ENCODE measurements at places on chromosomes 1 and 21.

GRCh38 chr1:116686723-116687352, 19.3 kb upstream of the IGSF3 start:
- no peak for DNase-seq

GRCh38 chr1:205922806-205923205, 20.4 kb downstream of the SLC26A9 start:
- no peak for DNase-seq

- DNase-seq: no peak
These were observed 8.0 kb downstream of the MACF1 start for GRCh38 chr1:39212499-39212898.

DNA sequence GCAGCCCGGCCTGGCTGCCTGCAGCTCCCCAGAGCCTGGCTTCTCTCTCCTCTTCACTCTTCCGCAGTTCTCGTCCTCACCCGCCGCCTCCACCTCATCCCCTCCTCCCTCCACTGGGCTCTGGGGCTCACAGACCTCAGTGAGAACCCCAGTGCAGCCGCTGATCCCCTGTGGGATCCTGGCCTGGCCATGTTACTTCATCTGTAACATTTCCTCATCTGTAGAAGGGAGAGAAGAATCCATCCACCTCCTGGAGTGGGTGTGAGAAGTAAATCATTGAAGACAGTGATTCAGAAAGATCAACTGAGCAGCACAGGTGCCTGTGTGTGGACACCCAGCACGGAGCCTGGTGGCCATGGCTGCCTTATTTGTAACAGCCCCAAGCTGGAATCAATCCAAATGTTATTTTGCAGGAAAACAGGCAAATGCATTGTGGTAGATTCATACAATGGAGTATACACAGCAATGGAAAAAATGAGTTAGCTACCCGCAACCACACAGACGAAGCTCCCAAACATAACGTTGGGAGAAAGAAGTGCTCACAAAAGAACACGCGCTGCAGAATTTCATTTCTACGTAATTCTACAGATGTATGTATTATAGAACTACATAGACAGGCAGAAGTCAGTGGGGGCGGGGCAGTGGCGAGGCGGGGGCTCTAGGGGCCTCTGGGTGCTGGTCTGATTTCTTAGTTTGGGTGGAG, 8.7 kb downstream of the LAPTM5 start:
- no peak for DNase-seq

- no peak for DNase-seq
These were observed 55.0 kb downstream of the COL24A1 start for GRCh38 chr1:86101616-86102015.

- DNase-seq: no peak
These were observed 67.4 kb upstream of the PLA2G4A start for GRCh38 chr1:186761358-186761757.

- DNase-seq: no peak
These were observed 13.5 kb upstream of the SUMO3 start for GRCh38 chr21:44831227-44831860.

GRCh38 chr1:215188302-215188950, 105.9 kb downstream of the KCNK2 start:
- no peak for DNase-seq

DNA sequence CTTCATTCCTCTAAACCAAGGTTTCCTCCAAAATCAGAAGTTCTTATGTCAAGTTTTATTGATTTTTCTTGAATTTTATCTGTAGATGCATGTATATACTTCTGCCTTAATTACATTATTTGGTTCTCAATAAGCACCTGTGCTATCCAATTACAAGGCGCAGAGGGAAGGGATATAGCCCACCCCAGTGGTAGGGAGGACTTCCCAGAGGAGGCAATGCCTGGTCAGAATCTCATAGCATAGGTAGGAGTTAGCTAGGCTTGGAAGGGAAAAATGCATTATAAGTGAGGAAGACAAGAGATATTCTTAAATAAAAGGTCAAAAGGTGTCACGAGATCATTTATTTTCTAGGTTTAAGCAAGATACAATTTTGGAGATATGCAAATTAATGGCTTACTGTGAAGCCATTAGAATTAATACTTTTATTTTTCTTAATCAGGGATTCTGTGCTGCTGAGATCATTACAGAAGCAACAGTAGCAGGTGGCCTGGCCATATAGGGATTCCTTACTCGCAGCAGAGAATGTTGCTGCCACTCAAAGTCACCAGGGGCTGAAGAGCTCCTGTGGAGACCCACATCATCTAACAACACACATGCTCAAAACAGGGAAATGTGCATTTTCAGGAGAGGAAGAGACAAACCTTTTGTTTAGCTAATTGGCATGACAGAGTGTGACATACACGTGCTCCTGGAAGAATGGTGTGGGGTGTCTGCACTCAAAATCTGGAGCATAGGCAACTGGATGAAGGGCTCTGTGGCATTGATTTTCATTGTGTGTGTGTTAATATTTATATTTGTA, 178.3 kb downstream of the ATG4C start:
- no peak for DNase-seq

GRCh38 chr1:37038227-37039093, 4.1 kb upstream of the GRIK3 start:
- peak; percentile 74 for DNase-seq

DNA sequence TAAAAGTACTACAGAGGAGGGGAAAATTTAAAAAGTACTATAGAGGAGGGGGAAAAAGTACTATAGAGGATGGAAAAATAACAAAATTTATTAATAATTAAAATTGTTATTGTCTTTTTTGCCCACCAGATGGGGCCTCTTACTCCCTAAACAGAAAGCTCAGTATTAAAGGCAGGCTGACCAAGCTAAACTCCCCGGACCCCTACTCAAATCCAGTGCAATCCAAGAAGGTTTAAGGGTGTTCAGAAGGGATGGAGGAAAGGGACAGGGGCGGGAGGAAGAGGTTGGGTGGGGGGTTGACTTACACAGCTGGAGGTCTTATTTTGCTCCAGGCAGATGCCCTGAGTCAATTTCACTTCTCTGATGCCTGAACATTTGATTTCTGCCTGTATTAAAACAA, 13.7 kb downstream of the CD34 start:
- DNase-seq: no peak

Measured in NCI-H187 treated with DMSO at 0.1 percent for 48 hours (cell line).